ENCODE measurements at places on chromosomes 2 and 18.
A peak's percentile ranks its signal among the peaks of the same experiment; 100 is the strongest.

- DNase-seq: no peak
Observed at GRCh38 chr2:218256612-218257350, 4.0 kb upstream of the GPBAR1 start.

- no peak for DNase-seq
Observed at GRCh38 chr2:130154773-130155765, 10.2 kb upstream of the CCDC74B start.

- DNase-seq: peak; percentile 11
Observed at GRCh38 chr2:55365303-55365702, 54.4 kb downstream of the CCDC88A start.

DNA sequence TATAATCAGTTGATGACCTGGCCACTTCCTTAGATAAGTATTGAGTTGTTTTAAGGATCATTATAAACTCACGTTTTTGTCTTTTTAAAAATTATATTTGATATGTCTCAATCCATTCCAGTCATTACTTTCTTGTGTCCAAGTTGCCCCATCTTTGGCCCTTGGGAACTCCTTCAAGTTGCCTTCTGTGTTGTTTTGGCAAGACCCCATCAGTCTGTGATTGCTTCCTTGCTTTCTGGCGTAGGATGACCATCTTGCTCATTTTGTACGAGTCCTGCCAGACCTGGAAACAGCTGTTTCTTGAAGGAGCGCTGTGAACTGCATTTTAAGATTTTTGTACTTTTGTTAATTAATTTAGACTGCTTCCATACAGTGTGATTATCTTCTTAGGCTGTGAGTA lies 68.9 kb upstream of the ITM2C start:
- DNase-seq: no peak

GRCh38 chr18:79030680-79031079 lies 38.5 kb upstream of the ATP9B start:
- no peak for DNase-seq

GRCh38 chr2:118431165-118431517 lies 342.9 kb downstream of the INSIG2 start:
- DNase-seq: no peak

- no peak for DNase-seq
Observed at GRCh38 chr2:62856228-62857040, 150.9 kb downstream of the EHBP1 start.

GRCh38 chr2:23454501-23455120 lies 69.6 kb downstream of the KLHL29 start:
- no peak for DNase-seq

DNA sequence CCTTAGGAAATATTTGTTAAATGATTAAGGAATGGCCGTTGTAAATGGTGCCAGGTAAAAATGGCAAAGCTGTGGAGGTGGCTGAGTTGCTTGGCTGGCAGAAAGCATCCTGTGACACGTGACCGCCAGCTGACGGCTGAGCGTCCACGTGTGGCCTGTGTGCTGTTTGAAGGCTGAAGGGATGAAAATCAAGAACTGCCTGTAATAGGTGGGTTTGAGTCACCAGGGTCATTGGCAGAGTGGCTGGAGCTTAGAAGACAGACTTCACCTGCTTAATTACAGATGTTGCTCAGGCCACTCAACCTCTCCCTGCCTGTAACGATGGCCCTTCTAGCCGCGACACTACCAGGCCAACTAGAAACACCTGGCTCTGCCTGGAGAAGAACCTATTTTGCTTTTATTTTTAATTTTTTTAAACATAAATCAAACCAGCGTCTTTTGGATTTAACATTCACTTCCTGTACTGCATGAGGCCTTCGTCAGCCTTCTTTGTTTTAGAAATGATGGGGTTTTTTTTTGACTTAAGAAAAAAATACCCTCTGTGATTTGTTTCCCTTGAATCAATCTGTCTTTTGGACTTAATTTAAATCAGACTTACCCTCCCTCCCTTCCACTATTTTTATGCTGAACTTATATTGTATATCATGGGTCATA lies 206.5 kb downstream of the PRKCE start:
- DNase-seq: no peak

GRCh38 chr2:238497610-238498005 lies 70.9 kb downstream of the ASB1 start:
- no peak for DNase-seq

DNA sequence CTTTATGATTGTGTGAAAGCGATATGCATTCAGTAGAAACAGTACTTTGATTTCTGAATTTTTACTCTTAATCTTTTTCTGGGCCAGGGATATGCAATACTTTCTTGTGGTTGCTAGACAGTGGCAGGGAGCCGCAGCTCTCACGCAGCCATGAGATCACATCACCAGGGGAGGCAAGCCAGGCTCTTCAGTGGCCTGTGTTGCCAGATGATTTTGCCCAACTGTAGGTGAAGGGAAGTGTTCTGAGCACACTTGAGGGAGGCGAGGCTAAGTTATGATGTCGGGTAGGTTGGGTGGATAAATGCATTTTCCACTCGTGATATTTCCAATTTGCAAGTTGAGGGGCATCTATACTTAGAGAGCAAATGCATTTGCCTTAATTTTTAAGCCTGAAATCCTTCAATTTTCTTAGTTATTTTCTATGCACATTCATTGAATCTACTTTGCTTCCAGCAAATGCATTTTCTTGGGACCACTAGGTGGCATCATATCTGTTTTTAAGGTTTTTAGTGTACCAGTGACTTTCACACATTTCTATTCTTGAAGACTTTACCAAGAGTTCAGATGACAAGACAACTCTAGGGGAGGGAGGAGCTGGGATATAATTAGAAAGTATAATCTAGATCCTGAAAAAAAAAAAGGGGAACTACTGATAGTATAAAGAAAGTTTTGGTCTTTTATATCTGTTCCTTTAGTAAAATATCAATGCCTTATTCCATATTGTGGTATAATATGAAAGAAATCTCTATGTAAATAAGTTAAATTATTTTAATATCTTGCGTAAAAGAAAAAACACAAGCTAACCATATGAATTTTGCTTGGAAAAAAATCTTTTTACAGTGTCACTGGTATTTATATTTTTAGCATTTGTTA lies 643.3 kb downstream of the SOCS6 start:
- no peak for DNase-seq
